ENCODE measurements at places on chromosomes 12 and 14.

GRCh38 chr14:28875934-28876571 is 109.5 kb downstream of the FOXG1 start:
- DNase-seq, result no peak

- no peak for DNase-seq
Observed at GRCh38 chr14:89616852-89617341, 199.9 kb upstream of the FOXN3 start.

DNA sequence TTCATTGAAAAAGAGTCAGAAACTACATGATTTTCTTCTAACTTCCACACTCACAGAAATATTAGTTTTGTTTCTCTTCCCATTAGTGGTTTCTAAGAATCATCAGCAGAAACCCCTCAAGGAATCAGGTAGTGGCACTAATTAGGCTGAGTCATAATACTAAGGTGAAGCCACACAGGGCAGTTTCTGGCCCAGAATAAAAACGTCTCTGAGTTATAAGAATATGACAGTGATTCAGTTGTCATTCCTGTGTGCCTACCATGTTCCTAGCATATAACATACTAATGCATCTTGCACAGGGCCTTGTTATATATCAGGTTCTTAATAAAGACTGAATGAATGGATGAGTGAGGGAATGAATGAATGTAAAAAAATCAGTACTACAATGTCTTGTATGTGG is 206.0 kb upstream of the PLEKHG7 start:
- no peak for DNase-seq

DNA sequence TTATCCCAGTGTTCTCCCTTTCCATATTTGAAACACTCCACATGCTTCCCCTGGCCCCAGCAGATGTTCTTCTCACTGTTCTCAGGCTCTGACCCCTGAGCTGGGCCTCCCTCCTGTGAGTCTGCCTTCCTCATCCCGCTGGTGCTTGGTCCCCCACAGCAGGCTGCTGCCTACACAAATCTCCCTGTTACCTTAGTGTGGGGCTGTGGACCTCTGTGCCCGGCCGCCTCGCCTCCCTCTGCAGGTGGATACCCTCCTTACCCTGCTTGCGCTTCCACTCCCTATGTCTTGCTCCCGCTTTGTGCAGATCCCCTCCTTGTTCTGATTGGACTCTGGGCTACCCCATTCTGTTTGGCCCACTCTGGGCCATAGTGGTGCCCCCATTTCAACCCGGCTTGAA is 6.9 kb downstream of the DERA start:
- no peak for DNase-seq

DNA sequence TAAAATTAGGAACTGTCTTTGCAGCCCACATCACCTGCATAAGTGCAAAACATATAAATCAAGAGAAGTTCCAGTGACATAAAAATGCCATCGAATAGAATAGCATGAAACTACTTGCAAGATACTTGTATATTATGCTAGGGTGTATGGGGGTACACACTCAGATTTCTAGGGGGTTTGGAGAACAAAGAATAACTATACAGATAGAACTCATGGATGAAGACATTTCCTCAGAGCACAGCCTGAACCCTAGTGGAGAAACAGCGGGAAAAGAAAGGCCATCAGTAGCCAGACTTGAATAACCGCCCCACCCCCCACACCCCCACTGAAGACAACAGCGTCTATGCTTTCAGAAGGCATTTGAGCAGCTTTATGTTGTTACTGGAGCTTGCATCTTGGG is 425.8 kb downstream of the NPAS3 start:
- no peak for DNase-seq

DNA sequence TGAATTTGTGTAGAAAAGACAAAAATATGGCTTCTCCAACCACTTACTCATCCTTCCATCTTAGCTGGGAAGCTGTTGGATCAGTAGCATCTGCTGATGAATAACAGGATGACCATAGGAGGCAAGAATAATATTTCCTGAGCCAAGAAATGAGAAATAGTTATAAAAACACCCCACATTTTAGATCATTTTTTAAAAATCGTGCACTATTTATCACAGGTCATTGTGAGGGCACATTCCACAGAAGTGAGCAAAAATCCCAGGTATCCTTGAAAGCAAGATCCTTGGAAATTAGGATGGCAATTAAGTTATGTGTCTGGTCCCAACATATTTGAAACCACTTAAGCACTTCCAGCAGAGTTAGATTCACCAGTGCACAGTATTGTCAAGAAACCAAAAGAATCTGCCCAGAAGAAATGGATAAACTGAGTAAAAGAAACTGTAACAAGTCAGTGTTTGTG is 8.4 kb downstream of the FAR2 start:
- DNase-seq, result no peak

- DNase-seq, result no peak
Observed at GRCh38 chr14:99758121-99758821, 34.9 kb upstream of the EML1 start.
